ENCODE measurements at places on chromosomes 12 and 14.

- DNase-seq: no peak
Measured at GRCh38 chr14:91890291-91890749, 23.0 kb upstream of the TC2N start.

DNA sequence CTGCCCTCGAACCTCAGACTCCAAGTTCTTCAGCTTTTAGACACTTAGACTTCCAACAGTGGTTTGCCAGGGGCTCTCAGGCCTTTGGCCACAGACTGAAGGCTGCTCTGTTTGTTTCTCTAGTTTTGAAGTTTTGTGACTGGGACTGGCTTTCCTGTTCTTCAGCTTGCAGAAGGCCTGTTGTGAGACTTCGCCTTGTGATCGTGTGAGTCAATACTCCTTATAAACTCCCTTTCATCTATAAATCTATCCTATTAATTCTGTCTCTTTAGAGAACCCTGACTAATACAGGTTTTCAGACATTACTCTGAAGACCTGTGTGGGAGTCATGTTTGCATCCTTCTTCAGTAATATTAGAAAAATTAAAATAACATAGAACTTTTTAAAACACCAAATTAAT, 289.1 kb downstream of the RMST start:
- DNase-seq: no peak

DNA sequence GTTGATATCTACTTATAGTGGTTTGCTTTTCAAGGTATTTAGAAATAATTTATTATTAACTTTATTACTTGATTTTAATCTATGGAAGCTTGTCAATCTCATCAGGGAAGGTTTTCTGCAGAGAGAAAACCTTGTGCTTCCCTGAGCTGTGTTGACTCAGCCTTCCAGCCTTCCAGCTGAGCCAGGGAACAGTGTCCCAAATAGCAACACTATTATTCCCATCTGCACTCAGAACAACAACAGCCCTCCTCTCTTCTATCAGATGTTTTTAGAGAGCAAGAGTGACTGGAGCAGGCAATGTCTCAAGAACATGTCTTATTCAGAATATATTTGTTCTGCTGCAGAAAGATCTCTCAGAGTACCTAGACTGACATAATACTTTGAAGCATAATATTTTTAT, 389.9 kb upstream of the GARIN6 start:
- no peak for DNase-seq

DNA sequence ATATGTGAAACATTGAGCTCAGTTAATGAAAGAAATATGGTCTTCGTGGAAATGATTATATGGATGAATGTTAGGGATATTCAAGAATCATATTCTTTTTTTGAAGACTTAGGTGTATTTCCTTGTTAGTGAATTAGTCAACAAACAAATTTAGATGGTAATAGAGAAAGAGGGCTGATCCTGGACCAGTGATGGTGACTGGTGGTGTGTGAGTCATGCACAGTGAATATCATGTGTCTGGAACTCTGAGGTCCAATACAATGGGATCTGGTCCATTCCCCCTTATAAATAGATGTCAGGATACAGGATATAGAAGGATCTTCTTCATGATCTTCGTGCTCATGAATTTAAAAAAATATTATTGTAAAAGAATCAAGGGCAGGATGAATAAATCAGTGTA, 64.4 kb upstream of the RTL1 start:
- no peak for DNase-seq

DNA sequence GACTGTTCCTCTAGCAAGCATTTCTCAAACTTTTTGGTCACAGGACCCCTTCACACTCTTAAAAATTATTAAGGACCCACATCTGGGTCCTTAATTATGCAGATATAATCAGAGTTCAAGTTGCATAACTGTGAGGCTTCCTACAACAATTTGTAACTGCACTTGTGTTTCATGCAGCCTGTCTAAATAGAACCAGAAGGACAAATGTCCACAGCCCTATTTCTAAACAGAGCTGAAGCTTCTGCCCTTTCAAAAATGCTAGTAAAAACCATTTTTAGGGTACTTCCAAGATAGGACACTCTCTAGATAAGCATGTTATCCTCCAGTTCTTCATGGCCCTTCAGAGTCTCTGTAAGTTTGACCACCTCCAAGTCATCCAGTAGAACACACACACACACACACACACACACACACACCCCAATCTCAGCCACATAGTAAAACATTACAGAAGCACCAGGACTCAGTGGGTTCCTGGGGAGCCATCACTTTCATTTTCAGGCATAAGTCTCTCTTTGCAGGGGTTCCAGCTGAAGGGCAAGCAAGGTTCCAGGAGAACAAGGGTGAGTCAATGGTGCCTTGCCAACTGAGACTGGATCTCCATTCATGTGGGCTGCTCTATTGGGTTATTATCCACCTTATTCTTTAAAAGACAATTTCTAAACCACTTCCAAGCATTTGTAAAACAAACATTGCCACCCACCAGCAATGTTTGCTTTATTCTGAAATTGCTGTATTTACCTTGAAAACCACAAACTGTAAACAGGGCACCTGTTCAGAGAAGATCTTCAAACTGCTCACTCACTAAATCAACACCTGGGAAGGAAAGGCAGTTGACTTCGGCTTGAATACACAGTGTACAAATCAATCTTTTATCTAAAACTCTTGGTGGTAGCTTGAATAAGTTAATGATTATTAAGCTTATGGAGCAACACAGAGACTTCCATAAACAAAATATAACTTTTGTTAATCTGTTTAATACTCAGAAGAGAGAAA, 64.1 kb downstream of the ITPR2 start:
- DNase-seq: no peak

GRCh38 chr14:32542507-32542906, 213.4 kb downstream of the AKAP6 start:
- DNase-seq: no peak

GRCh38 chr14:28242895-28243294, 523.7 kb upstream of the FOXG1 start:
- DNase-seq: no peak

DNA sequence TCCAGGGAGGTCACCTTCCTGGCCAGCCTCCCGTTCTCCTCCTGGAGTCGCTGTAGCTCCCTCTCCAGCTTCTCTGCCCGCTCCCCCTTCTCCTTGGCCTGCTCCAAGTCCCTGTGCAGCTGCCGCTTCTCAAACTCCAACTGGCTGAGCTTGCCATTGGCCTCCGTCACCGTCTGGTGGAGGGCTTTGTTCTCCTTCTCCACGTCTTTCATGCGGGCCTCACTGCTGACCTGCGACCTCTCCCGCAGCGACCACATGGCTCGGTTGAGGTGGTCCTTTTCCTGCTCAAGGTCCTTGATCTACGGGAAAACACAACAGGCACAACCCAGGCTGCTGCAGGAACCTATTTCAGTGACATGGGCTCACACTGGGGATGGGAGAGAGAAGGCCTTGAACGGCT, 69.3 kb upstream of the GPR68 start:
- DNase-seq: no peak

DNA sequence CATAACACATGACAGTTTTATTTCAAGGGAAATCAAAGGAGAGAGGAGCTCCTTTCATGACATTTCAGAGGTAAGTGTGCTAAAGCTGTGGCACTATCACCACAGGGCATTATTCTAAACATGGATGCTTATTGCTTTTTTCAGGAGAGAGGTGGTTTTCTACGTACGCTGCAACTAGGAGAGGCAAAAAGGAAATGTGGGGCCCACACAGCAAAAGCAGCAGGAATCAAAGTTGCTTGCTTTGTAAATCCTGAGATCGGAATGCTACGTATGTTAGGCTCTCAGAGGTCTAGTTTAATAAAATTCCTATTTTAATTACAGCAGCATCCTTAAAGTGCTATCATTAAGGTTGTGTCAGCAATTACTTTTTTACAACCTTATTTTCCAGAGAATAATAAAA, 55.0 kb upstream of the GRIP1 start:
- no peak for DNase-seq

DNA sequence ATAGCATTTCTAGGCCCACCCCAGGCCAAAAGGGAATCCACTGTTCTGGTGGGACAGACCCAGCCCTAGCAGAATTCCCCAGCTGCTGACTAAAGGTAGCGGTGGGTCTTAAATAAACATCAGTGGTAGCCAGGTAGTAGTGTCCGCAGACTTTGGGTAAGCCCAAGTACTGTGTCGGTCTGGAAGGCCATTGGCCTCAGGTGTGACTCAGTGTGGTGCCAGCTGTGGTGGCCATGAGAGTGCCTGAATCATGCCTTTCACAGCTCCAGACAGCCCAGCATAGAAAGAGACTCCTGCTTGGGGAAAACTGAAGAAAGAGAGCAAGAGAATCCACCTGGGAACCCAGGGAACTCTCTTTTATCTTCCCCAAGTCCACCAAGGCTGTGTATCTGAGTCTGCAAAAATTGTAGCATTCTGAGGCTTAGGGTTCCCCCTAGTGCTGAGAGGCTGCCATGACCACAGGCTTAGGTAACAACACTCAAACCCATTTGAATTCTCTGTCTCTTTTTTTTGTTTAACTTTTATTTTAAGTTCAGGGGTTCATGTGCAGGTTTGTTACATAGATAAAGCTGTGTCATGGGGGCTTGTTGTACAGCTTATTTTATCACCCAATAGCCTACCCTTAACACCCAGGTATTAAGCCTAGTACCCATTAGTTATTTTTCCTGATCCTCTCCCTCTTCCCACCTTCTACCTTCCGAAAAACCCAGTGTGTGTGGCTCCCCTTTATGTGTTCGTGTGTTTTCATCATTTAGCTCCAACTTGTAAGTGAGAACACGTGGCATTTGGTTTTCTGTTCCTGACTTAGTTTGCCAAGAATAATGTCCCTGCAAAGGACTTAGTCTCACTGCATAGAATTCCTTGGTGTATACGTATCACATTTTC, 16.7 kb upstream of the CD163L1 start:
- peak; percentile 59 for DNase-seq

- no peak for DNase-seq
Measured at GRCh38 chr14:24984846-24985589, 64.9 kb downstream of the STXBP6 start.

GRCh38 chr12:106025129-106025528, 113.6 kb downstream of the NUAK1 start:
- DNase-seq: no peak

GRCh38 chr12:97305651-97306050, 157.0 kb upstream of the RMST start:
- DNase-seq: no peak

DNA sequence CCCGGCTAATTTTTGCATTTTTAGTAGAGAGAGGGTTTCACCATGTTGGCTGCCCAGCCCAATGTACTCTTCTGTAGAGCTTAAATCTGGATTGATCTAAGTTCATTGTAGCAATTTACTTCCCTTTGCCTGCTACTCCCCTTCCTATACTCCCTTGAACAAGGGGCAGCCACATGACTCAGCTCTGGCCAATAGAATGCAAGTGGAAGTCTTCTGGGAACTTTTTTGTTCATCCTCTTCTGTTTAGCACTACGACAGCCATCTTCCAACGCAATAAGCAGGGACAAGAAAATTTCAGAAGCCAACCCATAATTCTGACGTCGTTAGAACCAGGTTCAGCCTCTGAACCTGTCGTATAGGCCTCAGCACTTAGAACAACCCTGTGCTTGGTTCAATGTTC, 6.4 kb upstream of the RAD52 start:
- DNase-seq: no peak
